ENCODE measurements at places on chromosomes 13 and 19. TPM values are rescaled to one million over a fixed set of nuclear protein-coding genes. Genes with fewer than 3 reads are reported as not detected.

- DNase-seq = no peak
Measured at GRCh38 chr13:109844396-109844795, 58.0 kb upstream of the IRS2 start.

DNA sequence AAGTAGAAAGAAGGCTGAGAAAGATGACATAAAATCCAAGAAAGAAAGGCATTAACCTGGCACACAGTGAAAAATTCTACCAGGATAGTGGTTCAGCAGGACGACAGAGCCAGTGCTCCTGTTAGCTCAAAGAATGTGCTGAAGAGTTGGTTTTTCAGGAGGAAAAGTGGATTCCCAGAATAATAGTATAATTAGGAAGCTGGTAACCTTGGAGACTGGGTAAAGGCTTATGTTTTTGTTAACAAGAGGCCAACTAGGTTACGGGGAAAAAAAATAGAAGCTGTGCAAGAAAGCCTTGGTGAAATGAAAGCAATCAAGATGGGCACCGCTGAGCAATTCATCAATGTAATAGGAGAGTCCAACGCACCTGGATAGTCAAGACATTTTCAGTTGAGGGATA is 54.7 kb downstream of the SLC15A1 start:
- DNase-seq = no peak

DNA sequence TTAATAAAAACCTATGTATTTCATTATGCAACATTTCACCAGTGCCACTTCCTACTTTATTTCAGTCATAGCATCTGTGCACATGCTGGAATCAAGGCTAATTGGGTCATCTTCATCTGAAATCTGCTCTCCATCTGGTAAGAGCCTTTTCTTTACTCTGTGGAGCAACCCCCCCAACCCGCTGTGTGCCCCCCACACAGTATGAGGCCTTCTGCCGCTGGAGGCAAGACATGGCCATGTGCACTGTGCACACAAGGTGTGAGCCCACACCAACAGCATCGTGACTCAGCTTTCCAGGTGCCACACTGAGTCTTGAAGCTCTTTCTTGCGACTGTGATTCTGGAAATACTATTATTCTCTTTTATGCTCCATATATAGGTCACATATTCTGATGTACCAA is 471.0 kb downstream of the TBC1D4 start:
- no peak for DNase-seq

DNA sequence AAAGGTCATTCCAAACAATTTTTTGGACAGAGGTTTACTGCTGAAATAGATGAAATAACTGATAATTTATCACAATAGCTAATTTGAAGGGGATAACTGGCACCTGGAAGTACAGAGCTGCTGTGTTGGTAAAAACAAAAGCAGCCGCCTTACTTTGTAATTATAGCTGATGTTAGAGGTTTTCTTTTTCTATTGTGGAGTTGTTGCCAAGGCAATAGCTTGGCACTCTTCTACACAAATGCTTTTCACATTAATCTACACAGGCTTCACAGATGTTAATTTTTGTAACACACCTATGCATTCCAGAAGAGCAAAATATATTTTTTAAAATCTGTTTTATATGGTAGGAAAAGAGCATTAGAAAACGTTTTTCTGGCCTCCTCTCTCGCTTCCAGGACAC is 56.9 kb downstream of the LACC1 start:
- DNase-seq = no peak

DNA sequence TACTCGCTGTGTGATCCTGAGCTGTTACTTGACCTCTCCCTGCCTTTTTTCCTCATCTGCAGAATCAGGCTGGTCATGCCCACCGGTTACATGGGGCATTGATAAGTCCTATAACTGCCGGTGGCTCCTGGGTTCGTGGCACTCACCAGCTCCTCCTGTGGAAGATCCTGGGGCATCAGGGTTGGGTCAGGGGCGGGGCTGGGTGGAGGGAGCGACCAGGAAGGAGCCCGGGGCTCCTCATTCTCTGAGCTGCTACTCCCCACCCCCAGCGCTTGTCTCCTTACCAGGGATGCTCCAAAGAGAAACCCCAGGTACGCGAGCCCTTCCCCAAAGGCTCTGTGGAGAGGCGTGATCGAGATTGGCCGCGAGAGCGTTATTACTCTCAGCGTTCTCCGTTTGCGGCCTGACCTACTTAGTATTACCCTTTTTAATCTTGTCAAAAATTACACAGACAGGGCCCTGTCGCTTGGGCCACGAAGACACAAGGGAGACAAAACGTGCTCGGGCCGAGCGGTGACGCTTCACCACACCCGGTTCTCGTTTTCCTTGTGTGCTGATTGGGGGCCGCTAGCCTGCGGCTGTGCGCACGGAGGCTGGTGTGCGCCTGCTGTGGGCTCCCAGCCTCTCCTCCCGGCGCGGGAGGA is 10.7 kb downstream of the HDGFL2 start:
- DNase-seq = no peak

SIAH3 gene
- under 0.01 TPM for total RNA-seq

GRCh38 chr13:41241626-41242025 is 21.8 kb downstream of the MTRF1 start:
- no peak for DNase-seq

GRCh38 chr19:6842871-6843607 is 44.3 kb upstream of the ADGRE1 start:
- DNase-seq = no peak

NDUFB7 gene
- total RNA-seq = 299 TPM

GRCh38 chr19:17069193-17069592 is 6.1 kb downstream of the HAUS8 start:
- no peak for DNase-seq

GRCh38 chr13:94598281-94598680 is 2.3 kb upstream of the TGDS start:
- DNase-seq = no peak
